ENCODE measurements at places on chromosomes 7 and 10.
A peak's percentile ranks its signal among the peaks of the same experiment; 100 is the strongest.

GRCh38 chr7:71558806-71559613 is 427.1 kb downstream of the GALNT17 start:
- no peak for DNase-seq

DNA sequence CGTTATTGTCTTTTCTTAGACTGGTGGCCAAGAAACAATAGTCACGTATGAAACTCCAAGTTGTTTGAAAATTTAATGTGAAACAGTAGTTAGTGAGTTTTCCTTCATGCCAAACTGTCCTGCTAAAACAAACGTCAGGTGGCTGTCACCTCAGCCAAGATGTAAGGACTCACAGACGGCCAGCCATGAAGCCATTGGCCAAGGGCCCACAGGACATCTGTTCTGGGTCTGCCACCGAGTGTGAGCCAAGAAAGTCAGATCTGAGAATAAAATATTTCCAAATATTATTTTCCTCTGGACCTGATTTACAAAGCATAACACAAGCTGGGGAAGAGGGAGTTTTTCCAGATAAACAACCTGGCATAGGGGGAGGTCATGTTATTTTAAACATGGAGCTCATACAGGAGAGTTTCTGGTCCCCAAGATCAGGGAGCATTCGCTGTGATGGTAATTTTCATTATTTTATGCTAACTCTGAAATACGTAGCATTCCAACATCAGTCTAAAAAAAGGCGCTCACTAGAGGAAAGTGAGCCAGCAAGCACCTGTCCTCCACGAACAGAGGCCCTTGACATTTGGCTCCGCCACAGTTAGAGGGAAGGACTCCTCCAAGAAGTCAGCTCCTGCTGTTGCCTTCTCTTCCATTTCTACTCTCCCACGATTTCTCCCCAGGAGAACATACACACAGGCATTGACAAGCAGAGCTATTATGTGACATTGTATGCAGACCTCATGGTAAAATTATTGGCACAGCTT is 38.9 kb upstream of the LANCL2 start:
- DNase-seq: no peak

DNA sequence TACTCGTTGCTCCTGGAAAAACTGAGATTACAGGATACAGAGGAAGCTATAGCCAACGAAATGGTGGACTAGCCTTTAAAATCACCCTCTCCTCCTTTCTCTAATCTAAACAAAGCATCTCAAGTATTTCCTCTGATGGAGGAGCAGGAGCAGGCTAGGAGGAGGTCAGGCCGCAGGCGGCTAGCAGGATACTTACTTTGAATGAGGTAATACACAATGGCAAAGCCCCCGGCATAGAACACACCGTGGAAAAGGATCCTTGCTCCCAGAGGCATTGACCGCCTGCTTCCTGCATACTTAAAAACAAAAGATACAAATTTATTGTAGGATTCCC is 64.4 kb downstream of the STK17A start:
- no peak for DNase-seq

DNA sequence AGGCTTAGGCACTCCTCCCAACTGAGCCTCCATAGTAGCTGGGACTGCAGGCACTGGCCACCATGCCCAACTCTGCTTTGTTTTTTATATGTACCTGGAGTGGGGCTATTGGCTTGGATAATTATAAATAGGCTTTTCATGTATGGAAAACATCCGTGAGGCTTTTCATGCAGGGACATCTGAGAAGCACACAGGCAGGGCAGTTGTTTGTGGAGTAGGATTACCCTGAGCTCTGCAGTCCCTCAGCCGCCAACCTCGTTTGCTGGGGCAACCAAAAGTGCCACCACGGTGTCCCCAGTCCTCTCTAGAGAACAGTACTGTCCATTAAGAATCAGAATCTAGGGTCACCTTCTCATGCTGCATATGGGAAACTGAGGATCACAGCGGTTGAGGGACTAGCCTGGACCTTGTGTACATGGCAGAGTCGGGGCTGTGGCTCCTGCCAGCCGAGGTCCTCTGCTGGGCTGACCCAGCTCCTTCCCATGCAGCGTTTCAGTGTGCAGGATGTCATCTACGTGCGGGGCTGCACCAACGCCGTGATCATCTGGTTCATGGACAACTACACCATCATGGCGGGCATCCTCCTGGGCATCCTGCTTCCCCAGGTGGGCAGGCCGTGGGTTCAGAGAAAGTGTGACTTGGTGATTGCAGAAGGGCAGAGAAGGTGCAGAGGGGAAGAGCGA is 54.5 kb downstream of the TSPAN15 start:
- DNase-seq: no peak

DNA sequence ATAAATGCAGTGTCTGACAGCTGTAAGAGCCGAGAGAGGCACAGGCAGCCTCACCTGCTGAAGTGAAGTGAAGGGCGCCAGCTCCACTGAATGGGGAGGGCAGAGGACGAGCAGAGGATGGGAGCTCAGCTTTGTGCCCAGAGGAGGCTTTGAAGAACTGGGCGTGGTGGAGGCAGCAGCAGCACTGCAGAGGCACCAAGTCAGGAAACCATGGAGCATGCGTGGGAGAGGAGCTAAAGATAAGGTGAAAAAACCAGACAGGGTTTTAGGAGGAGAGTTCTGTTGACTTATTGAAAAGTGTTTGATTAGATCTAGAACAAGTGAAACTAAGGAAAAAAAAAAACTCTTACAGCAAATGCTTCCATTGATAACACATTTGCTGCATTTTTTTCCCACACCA is 216.4 kb downstream of the CXCL12 start:
- DNase-seq: no peak

- no peak for DNase-seq
These were observed 3.3 kb downstream of the SRGN start for GRCh38 chr10:69091143-69091651.

DNA sequence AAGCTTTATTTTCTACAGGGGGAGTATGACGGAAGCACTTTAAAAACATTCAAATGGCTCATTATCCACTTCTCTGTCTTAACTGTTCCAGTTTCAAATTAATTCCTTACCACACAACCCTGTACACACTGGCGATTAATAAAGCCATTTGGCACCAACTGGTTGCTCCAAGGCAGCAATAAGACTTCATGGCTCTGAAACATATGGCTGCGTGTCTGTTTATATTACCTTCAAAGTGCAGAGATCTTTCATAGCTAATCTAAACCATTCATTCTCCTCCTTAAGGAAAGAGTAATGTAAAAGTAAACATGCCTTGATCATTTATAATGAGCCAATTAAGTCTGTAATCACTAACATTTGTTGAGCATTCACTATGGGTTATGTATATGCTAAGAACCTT is 325.7 kb downstream of the PARD3 start:
- DNase-seq: no peak

GRCh38 chr7:69105092-69105491 is 493.2 kb upstream of the AUTS2 start:
- no peak for DNase-seq

DNA sequence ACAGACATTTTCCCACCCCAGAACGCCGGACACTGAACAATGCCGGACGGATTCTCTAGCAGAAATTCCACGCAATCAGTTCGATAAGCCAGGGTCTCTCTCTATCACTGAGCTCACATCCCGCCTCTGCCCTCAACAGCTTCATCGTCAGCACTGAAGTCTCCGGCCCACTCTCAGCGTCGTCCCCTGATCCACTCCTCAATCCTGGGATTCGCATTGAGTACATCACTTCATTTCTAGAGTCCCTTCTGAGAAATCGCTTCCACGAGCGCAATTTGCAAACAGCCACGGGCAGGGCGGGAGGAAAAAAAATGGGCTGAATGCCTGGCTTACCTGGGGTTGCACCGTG is 365 bp downstream of the YME1L1 start:
- no peak for DNase-seq

DNA sequence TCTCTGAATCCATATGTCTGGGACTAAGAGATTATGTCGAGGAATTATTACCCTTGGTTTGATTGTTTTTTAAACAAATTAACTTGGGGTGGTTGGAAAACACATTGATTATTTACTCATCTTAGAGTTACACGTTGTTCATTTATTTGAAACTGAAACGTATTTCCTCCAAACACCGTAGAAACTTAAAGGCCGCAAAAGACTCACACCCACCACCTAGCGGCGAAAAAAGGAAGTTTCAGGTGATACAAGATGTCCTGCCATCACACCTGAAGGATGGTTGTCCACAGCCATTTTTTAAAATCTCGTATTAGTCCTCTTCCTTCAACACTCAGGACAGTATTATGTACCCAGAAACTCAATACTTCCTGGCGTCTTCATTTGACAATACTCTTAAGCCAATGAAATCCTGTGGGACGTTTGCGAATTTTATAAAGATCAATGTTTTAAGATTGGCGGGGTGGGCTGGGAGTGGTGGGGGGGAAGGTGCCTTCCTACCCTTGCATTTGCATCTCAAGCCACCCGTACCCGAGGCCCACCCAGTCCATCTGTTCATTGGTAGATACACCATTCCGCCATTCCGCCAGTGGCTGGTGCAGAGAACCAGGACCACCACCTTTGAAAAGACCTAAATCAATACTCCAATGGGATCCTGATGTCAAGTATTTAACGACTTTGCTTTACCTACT is 1.4 kb upstream of the LCOR start:
- DNase-seq: peak; percentile 54

DNA sequence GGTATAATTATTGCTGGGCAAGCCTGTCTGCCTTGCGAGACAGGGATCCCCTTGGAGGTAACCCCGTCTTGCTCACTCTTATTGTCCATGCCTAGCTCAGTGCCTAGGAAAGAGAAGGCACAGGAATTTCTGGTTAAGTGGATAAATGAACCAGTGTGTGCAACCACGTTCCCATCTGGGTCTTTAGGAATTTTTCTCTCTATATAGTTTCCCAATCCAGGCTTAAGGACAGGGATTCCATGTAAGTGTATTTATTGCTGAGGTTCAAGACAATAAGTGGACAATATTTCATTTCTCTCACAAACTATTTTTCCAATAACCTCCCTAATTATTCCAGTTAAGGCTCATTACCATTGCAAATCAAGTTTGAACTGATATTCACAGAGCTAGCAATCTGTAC is 8.9 kb upstream of the ADAM12 start:
- no peak for DNase-seq

- no peak for DNase-seq
These were observed 257.7 kb downstream of the BAMBI start for GRCh38 chr10:28935061-28935460.

- peak; percentile 63 for DNase-seq
These were observed at the start of gene NFE2L3 for GRCh38 chr7:26151953-26152781. Gene NFE2L3 (plus strand): TSS chr7:26152198. CDS start chr7:26152499, 301 bp downstream.

GRCh38 chr10:947051-947450 is 15.5 kb upstream of the LARP4B start:
- no peak for DNase-seq

- no peak for DNase-seq
These were observed 190.2 kb upstream of the HPS1 start for GRCh38 chr10:98636921-98637329.

DNA sequence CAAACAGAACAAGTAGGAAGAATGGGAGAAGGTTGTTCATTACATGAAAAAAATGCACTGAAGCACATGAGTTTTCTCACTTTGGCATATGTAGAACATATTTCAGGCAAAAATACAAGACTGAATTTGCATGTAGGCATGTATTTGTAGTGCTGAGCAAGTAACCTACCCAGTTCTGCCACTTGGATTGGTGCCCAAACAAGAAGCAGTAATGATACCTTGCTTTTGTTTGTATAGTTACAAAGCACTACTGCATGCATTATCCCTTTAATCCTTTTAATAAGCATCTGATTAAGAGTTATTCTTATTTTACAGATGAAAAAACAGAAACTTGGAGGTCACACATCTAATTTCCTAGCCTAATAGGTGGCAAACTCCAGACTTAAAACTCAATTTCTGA is 23.1 kb upstream of the CTTNBP2 start:
- DNase-seq: no peak

GRCh38 chr10:96973809-96974747 is 142.0 kb downstream of the LCOR start:
- DNase-seq: no peak

DNA sequence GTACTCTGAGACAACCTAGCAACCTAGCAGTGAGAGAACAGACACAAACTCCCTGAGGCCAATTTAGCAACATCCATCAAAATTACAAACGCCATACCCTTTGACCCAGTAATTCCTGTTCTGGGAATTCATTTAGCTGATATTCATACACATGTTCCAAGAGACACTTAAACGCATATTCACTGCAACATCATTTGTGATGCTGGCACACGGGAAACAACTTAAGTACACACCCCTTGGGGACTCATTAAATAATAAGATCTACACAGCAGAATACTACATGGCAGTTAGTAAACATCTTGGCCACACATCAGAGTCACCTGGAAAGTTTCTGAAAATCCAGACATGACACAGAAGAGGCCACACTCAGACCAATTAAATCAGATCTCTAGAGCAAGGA is 17.6 kb downstream of the NUDCD3 start:
- no peak for DNase-seq

DNA sequence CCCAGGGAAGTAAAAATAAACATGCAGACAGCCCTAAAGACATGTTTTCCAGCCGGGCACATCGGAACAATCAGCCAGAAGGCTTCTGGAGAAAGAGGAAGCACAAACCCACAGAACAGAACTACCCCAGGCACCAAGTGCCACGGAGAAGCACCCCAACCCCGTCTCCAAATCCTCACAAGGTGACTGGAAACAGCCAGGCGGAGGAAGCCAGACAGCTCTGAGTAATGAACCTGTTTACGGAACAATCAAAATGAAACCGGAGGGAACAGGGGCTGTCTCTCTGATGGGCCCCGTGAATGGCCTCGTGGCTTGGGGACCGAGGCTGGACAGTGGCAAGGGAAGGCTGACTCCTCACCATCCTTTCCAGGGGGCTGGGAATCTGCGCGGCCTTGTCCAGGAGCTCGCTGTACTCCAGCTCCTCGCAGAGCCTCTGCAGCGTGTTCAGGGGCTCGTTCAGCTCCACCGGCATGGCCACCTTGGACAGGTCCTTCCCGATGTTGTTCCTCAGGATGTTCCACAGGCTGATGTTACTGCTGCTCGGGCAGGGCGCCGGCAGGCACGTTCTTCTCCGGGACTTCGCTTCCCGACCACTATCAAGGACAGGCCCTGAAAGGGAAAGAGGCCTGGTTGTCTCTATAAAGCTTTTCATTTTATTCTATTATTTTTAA is 77.0 kb upstream of the GSDME start:
- DNase-seq: no peak

DNA sequence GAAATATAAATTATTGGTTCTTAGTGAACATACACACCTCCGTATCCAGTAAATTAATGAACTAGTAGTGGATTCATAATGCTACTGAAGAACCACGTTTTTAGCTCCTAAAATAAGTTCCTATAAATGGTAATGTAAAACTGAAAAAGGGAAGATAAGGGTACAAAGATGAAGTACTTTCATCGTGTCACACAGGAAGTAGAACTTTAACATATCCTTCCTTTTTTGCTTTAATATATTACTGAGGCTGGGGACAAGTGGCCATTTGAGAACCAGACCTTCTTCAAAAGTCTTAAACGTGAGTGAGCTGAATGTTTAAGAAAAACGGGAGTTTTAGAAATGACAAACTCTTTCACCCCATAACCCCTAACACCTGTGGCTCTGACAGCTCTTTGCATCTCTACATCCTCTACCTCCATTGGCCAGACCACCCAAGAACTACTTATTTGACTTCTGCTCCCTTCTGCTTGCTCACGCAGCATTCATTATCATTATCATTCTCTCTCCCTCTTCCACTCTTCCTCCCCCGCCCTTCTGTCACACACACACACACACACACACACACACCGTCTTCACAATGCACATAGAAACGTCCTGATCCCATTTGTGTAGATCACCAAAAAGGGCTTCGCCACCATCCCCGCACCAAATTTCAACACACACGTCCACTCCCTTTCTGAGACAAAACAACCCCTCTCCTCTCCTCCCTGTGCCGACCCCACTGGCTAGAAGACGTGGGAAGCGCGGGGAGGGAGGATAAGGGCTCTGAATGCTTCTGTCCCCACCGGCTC is 677 bp downstream of the SKAP2 start:
- no peak for DNase-seq

Measured in progenitor cell of endocrine pancreas (in vitro differentiated cells).